ENCODE measurements at places on chromosomes 3 and 15. TPM values are rescaled to one million over a fixed set of nuclear protein-coding genes. Genes with fewer than 3 reads are reported as not detected.

Gene CCPG1
- 10.5 TPM for polyA plus RNA-seq

Gene CLDN18
- not detected for polyA plus RNA-seq

Gene MESP2
- 0.21 TPM for polyA plus RNA-seq

GRCh38 chr3:19866751-19867347, 67.2 kb downstream of the EFHB start:
- no peaks in the 10 kb centered on the region for H3K4me1 ChIP-seq
- DNase-seq: peak; percentile 61
- H3K27me3 ChIP-seq: no peaks in the 10 kb centered on the region
- no peaks in the 10 kb centered on the region for H3K36me3 ChIP-seq

GRCh38 chr3:67531181-67532101, 123.0 kb downstream of the SUCLG2 start:
- DNase-seq: no peak
- H3K4me1 ChIP-seq: no peaks in the 10 kb centered on the region
- no peak overlapping the region for H3K4me3 ChIP-seq
- no peaks in the 10 kb centered on the region for H3K27me3 ChIP-seq

DNA sequence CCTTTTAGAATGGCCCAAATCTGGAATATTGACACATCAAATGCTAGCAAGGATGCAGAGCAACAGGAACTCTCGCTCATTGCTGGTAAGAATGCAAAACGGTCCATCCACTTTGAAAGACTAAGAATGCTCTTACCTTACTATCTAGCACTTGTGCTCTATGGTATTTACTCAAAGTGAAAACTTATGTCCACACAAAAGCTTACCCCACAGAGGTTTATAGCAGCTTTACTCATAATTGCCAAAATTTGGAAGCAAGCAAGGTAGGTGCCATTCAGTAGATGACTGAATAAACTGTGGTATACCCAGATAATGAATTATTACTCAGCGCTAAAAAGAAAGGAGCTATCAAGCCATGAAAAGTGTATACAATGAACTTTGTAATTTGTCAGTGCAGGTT, 96.4 kb downstream of the CTNNB1 start:
- H3K4me1 ChIP-seq: no peaks in the 10 kb centered on the region
- DNase-seq: no peak
- H3K4me3 ChIP-seq: no peak overlapping the region
- no peak overlapping the region for H3K27ac ChIP-seq
- no peaks in the 10 kb centered on the region for H3K36me3 ChIP-seq
- H3K27me3 ChIP-seq: no peaks in the 10 kb centered on the region

DNA sequence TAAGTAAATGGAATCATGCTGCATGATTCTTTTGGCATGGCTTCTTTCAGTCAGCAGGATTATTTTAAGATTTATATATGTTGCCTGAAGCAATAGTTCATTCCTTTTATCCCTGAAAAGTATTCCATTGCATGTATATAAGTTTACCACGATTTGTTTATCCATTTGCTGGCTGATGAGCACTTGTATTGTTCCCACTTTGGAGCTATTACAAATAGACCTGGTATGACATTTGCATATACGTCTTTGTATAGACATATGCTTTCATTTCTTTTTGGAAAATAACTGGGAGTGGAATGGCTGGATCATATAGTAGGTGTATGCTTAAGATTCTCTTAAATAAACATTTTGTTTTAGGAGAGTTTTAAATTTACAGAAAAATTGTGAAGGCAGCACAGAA, 79.3 kb upstream of the CBLB start:
- H3K4me1 ChIP-seq: no peaks in the 10 kb centered on the region
- no peak overlapping the region for H3K27ac ChIP-seq
- no peak for DNase-seq
- H3K36me3 ChIP-seq: no peaks in the 10 kb centered on the region
- no peak overlapping the region for H3K4me3 ChIP-seq

DNA sequence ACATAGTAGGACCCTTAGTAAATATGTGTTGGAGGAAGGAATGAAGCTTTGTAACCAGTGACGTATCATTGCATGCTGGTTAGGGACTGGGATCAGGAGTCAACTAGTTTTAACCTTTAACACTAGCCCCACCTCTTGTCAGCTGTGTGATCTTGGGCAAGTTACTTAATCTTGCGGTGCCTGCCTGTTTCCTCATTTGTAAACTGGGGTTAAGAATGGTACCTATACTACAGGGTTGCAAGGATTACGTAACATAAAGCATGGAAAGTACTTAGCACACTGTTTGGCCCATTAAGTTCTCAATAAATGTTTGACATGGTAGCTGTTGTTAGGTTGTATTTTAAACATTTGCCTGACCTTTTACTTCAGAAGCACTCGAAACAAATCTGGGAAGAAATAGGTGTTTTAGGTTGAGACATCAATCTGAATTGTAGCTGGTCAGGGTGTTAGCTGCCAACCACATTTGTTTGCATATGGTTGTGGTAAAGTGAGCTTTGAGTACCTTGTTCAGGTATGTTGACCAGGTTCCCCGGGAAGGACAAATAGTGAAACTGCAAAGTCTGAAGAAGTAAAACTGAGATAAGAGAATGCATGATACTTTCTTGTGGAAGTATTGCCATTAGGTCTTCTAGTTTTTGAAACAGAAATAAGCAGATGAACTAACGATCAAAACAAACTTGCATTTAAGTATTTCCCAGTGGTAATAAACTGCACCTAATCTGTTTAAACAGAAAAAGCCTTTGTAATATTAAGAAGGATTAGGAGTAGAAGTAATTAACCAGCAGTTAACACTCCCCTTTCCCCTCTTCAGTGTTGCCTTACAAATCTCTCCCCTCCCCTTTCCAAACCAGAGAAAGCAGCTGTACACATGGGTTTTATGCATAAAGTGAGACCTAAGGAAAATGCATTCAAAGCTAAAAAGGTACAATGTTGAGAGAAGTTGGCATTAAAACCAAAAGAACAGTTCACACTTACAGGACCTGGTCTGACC, 25.8 kb upstream of the SCAANT1 start:
- H3K4me1 ChIP-seq: no peaks in the 10 kb centered on the region
- H3K27ac ChIP-seq: no peak overlapping the region
- DNase-seq: no peak
- H3K36me3 ChIP-seq: peaks cover 18% of the 10 kb centered on the region
- no peaks in the 10 kb centered on the region for H3K27me3 ChIP-seq
